ENCODE measurements at places on chromosomes 11 and 22. TPM values are rescaled to one million over a fixed set of nuclear protein-coding genes. Genes with fewer than 3 reads are reported as not detected.
A peak's percentile ranks its signal among the peaks of the same experiment; 100 is the strongest.

GRCh38 chr11:108568195-108568858 lies 25.2 kb downstream of the EXPH5 start:
- peak; percentile 39 for DNase-seq

DNA sequence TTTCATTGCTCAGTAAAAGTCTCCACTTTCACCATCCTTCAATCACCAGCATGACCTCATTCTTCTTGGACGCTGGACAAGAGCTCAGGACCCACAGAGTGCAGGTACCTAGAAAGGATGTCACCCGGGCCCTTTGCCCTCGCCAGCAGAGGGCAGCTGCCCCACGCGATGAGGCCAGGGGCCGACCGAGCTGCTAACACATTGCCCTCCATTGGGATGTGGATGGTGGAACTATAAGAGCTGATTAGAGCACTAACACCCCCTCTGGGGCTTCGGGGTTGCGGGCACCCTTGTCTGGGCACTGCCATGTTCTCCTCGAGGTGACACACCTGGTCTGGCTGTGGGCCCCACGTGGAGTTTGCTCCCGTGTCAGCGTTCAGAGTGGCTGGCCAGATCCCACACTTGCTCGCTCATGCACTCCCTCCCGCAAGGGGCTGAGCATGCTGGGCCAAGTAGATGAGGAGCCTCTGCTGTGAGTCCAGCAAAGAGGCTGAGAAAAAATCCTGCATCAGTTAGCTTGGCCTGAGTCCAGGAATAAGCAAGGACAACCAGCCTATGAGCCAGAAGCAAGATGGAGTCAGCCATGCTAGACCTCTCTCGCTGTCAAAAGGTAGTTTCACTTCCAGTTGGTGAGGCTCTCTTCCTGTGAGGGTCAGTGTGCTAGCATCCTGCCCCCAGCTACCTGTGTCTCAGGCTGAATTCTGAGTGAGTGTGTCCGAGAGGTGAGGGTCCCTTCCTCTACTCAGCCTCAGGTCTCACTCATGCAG lies 9.8 kb downstream of the KRTAP5-6 start:
- DNase-seq: peak; percentile 62

GRCh38 chr22:19022755-19023154 lies 86.7 kb upstream of the PRODH start:
- DNase-seq: no peak

APOA5 gene
- not detected for total RNA-seq

PDE2A gene
- 30.0 TPM for total RNA-seq

PPP6R3 gene
- 86.7 TPM for total RNA-seq

DNA sequence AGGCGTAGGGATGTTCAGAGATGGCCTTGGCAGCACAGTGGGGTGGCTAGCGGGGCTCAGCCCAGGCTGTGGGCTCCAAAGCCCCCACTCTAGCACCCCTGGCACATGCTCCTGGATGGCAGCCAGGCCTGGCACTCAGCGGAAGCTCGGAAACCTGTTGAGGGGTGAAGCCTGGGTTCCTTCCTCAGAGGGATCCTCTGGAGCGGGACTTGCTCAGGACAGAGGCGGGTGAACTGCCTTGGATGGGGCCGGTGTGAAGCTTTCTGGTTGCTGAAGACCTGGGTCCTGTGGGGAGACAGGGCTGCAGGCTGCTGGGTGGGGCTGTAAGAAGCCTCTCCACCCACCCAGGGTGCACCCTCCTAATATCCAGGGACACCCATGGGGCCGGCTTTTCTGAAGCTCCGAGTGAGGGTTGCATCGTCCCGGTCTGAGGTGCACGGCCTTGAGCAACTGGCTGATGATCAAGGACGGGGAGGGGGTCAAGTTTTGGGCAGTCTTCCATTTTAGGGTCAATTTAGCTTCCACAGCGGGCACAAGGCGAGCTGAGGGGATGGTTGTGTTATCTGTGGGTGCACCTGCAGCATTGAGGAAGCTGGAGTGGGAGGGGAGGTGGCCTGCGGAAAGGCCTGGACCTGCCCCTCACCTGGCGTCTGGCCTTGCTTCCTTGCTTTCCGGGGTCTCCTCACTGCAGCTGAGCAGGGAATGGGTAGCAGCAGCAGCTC lies 5.2 kb downstream of the MRGPRE start:
- no peak for DNase-seq

- DNase-seq: no peak
Observed at GRCh38 chr11:92703449-92703830, 266.0 kb upstream of the MTNR1B start.

CNGA4 gene
- total RNA-seq: not detected

DNA sequence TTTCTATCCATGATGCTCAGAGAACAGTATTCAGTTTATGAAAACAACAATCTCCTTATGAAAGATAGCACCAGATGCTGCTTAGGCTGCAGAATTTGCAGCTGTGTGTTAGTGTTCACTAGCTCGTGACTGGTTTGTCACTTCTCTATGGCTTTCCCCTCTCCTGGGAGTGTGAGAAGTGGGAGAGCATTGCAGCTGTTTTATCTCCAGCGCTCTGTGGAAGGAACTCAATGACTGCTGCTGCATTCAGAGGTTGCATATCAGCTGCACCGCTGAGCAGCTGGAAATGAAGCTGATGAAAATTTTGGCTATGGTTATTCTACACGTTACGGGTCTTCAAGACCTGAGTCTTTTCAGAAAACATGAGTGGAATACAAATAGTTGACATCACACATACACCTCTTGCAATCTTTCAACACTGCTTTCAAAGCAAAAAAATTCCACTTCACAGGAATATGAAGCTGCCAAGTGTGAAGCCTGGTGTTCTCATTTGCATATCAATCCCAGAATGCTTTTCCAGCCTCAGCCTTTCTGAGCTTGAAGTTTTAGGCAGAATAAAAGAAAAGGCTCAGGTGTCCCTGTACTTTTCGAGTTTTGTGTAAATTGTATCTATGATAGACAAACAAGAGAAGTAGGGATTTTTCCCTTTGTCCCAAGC lies 149.3 kb upstream of the DDI1 start:
- DNase-seq: no peak

DNA sequence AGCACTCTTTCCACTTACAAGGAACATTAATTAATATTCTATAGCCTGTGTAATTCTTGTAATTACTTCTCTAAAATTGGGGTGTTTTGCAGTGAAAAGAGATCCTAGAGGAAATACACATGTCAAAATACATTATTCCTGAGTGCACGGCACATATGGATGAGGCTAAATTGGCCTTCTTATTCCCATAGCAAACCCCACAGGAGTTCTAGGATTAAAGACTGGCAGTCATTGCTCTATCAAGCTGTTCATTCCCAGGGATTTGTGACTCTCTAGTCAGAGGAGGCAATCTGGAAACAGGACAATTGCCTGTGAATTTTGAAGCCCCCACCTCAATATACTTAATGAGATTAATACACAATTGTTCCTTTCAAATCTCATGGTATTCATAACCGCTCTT lies 145.9 kb upstream of the OPCML start:
- DNase-seq: no peak

DNA sequence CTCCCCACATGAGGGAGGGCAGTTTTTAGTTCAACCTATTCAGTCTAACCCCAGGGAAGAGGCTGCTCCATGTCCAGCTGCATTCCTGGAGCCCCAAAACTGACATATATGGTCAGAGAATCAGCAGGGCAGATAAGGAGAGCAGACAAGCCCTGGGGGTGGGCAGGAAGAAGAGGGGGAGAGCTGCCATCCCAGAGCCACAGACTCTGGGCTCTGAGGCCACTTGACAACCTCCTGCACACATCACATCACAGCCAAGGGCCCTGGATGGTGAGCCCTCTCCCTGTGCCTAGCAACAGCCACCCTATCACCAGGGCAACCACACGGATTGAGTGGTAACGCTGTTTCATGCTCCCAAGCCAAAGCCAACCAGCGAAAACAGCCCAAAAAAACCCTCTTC lies 3.1 kb downstream of the ARHGAP1 start:
- DNase-seq: no peak

DNA sequence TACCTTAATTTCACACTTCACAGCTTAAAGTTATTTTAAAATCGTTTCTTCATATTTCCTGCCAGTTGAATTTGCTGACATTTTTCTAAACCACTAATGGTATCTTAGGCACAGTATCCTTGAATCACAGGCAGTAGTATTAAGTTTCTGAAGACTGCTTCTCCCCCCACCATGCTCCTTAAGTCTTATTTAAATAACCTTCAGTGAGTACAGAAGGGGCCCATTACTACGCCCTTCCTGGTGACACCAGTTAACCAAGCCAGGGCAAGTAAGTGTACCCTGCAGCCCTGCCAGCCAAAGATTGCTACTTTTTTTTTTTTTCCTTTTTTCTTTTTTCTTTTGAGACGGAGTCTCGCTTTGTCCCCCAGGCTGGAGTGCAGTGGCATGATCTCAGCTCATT lies 19.9 kb downstream of the KDM2A start:
- DNase-seq: no peak

DNA sequence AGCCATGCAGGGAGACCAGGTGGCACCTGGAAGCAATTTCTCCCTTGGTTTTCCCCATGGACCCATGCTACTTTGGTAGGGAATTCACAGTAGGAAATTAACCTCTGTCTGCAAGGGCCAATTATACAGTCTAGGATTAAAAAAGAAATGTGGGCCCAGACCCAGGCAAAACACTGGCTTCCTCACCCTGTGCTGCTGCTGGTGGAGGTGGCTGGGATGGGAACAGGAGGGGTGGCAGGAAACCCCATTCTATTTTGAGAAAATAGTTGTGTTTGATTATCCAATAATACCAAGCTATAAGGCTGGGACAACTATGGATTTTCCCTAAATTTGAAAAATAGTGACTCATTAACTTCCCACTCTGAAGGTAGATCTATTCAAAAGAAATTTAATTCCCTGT lies 417.0 kb upstream of the NARS2 start:
- DNase-seq: no peak

- DNase-seq: no peak
Observed at GRCh38 chr22:41873391-41873790, 40.5 kb downstream of the SREBF2 start.

MS4A12 gene
- not detected for total RNA-seq

RAG1 gene
- total RNA-seq: 1.4 TPM

DNA sequence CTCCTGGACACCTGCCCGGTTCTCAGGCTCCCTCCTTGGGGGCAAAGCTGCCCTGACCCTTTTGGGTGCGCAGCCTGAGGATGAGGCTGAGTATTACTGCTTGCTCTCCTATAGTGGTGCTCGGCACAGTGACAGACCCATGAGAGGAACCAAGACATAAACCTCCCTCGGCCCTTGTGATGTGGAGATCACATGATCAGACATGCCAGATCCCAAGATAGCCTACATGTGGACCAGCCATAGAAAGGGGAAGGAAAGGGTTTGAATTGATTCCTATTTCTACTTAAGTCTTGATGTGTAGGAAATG lies 125.3 kb downstream of the VPREB1 start:
- DNase-seq: no peak

ATP5MG gene
- total RNA-seq: 756 TPM

DNA sequence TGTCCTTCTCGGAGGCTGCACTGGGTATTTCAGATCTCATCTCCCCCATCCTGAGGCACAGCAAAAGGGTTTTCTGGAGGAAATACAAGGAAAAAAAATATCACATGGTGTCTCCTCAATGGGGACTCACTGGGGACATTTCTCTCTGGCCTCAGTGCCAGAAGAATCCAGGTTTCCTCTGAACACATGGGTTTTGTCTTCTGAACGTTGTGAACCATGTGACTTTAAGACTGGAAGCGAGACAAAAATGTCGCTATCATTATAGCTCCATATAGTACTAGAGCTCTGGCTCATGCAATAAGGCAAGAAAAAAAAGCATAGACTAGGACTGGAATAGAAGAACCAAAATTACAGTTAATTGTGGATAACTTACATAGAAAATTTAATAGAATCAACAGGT lies 44.9 kb upstream of the RFPL3 start:
- DNase-seq: no peak

EHF gene
- 2.7 TPM for total RNA-seq

GRCh38 chr11:119100246-119100970 lies 1.2 kb downstream of the DPAGT1 start:
- DNase-seq: no peak

NPTXR gene
- 23.4 TPM for total RNA-seq

DNA sequence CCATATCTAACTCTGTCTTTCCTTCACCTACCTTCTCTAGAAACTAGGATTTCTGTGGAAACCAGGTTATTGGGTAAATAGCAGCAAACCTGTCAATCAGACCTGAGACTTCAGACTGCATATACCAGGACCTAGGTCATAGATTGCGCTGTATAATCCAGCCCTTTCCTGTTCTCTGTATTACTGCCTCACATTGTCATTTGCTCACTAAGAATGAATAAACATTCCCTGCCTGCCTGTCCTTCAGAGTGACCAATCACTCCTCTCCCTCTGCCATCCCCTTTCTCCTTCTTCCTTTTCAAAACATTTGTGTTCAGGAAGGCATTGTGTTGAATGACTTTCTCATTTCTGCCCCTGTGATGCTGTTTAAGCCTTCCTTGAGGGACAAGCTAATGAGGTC lies 14.1 kb upstream of the FZD4 start:
- no peak for DNase-seq

DNA sequence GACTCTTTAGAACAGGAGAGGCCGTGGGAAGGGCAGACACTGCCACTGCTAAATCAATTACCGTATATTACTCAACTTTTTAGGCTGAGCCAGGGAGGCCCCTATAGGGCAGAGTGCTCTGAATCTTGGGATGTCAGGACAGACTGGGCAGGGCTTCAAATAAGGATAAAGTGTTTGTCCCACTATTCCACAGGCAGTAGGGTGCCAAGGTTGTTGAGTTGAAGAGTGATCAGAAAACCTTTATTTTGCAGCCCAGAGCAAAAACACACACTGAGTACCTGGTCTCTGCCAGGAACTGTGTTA lies 1.6 kb upstream of the B4GAT1 start:
- no peak for DNase-seq

GRCh38 chr11:3826721-3827120 lies 14.0 kb downstream of the RHOG start:
- no peak for DNase-seq

SEPTIN3 gene
- total RNA-seq: 0.22 TPM

DNA sequence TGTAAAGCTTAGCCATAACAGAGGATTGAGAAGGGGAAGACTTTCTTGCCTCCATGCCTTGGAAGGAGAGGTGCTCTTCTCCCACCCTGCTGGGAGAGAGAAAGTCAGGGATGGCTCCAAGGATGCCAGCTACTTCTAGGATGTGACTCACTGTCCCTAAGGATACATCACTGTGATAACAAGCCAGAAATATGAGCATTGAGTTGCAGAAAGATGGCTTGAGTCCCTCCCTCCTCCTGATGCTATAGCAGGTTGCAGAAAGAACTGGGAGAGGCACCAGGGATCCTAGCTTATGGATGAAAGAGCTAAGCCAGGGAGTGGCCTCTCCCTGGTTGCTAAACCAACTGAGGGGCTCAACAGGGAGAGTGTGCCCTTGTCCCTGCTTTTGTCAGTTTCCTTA lies 27.8 kb upstream of the FJX1 start:
- no peak for DNase-seq

GRCh38 chr11:36601155-36601554 lies 3.1 kb upstream of the RAG2 start:
- DNase-seq: no peak

ZNF280B gene
- total RNA-seq: 0.62 TPM

PDXP gene
- 21.5 TPM for total RNA-seq

- no peak for DNase-seq
Observed at GRCh38 chr11:116207421-116208141, 565.2 kb downstream of the BUD13 start.

Measured in left ventricle myocardium superior (tissue), 1 donor.